Esophagus muscularis mucosa (tissue), 4 donors: ENCODE measurements at places on chromosomes 4 and X. TPM values are rescaled to one million over a fixed set of nuclear protein-coding genes. Genes with fewer than 3 reads are reported as not detected.

INTS6L gene
- 7.3 TPM for total RNA-seq

EXOC1 gene
- total RNA-seq: 33.6 TPM

PNMA5 gene
- total RNA-seq: not detected

MAEA gene
- 58.6 TPM for total RNA-seq

EGF gene
- total RNA-seq: 2.7 TPM

SSX3 gene
- not detected for total RNA-seq

GRCh38 chrX:132127743-132128142, at the start of gene FRMD7:
FRMD7 (minus strand) TSS chrX:132128020; CDS start chrX:132127844, 176 bp downstream.
- H3K36me3 ChIP-seq: no peaks in the 10 kb centered on the region
- no peaks in the 10 kb centered on the region for H3K27me3 ChIP-seq
- no peak for DNase-seq
- no peak within 1 kb of the TSS for H3K27ac ChIP-seq

GRCh38 chrX:37959212-37960021, 46.9 kb upstream of the SYTL5 start:
- H3K27me3 ChIP-seq: no peaks in the 10 kb centered on the region
- DNase-seq: no peak
- H3K4me1 ChIP-seq: no peaks in the 10 kb centered on the region
- no peaks in the 10 kb centered on the region for H3K36me3 ChIP-seq

DNA sequence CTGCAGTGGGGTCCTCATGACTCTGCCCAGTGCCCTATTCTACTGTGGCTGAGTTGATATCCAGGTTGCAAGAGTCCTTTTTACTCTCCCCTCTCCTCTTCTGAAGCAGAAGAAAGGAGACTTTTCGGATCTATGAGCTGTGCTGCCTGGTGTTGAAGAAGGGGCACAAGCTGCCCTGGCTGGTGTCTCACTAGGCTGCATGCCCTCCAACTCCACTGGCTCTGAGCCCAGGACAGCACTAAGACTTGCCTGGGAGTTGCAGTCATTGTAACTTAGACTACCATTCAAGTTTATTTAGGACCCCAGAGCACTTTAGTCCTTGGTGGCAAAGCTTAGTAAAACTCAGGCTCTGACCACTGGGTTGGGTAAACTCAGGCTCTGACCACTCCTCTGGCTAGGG, 89.4 kb downstream of the GABRB1 start:
- no peaks in the 10 kb centered on the region for H3K36me3 ChIP-seq
- H3K4me1 ChIP-seq: peaks cover 5% of the 10 kb centered on the region
- no peak overlapping the region for H3K4me3 ChIP-seq

GRCh38 chrX:68596871-68597270, 50.6 kb upstream of the STARD8 start:
- H3K4me1 ChIP-seq: no peaks in the 10 kb centered on the region
- no peak overlapping the region for H3K27ac ChIP-seq
- H3K4me3 ChIP-seq: no peak overlapping the region
- no peaks in the 10 kb centered on the region for H3K36me3 ChIP-seq
- H3K27me3 ChIP-seq: no peaks in the 10 kb centered on the region
- DNase-seq: no peak

DNA sequence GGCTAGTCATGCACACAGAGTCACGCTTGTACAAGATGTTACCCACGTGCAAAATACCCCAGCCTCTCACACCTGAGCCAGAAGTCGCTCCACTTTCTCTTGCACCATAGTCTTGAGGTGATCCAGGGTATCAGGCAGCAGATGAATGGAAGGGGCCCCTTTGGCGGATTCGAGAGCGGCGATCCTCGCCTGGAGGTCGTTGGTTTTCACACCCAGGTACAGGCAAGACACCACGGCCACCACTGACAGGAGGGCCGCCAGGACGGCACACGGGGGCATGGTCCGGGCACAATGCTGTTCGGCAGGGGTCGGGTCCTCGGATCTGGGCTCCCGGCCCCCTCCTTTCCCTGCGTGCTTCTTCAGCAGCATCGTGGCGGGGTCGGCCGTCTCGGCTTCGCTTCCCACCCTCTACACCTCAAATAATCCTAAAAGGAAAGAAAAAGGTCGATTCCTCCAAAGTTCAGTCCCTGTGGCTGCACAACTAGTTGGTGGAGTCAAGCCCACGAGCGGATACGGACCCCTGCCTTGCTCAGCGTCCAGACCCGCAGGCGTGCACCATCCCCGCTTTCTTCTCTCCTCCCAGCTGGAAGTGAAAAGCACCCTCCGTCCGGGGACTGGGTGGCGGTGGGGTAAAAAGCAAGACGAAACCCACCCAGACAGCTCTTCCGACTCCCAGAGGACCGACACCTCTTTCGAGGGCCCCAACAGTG, 652 bp downstream of the COL25A1 start:
- no peak for DNase-seq
- H3K4me3 ChIP-seq: peak overlapping the region; percentile 57
- H3K4me1 ChIP-seq: peaks cover 21% of the 10 kb centered on the region
- H3K27me3 ChIP-seq: peaks cover 20% of the 10 kb centered on the region
- H3K36me3 ChIP-seq: no peaks in the 10 kb centered on the region

DNA sequence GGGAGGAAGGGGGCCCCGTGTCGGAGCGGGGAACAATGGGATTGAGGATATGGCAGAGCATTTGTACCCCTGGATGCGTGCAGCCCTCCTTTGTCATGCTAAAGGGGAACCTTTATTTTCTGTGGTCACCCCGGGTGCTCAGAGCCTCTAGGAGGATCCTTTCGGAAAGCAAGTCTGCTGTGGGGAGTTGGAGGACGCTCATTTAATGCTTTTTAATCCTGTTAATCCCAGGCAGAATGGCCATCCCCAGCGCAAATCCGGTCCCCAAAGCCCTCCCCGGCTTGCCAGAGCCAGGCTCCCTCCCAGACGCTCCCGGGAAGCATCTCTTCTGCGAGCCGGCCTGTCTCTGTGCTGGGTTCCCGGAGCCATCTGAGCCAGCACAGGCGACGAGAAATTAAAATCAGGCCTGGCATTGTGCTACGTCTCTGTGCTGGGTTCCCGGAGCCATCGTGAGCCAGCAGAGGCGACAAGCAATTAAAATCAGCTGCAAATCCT, 113.2 kb upstream of the PPP2R3B start:
- H3K36me3 ChIP-seq: no peaks in the 10 kb centered on the region
- no peak overlapping the region for H3K4me3 ChIP-seq
- H3K27me3 ChIP-seq: no peaks in the 10 kb centered on the region
- H3K27ac ChIP-seq: no peak overlapping the region
- H3K4me1 ChIP-seq: no peaks in the 10 kb centered on the region
- DNase-seq: no peak

DNA sequence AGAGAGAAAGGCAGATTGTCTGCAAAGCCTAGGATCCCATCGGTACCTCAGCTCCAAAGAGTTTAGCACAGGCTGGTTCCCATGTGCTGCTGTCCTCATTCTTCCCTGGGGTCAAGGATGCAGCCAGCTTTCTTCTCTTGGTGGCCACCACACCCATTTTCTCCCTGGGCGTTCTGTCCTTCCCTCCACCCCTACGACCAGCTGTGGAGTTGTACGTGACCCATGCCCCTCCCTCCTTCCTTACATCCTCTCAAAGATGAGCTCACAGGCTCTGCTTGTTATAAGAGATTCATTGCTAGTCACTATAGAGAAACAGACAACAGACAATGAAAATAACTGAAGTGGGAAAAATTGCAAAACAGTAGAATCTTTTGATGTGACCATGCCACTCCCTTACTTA, 74.0 kb upstream of the KLF3 start:
- no peak for DNase-seq
- no peaks in the 10 kb centered on the region for H3K27me3 ChIP-seq
- H3K36me3 ChIP-seq: no peaks in the 10 kb centered on the region

GRCh38 chr4:108001540-108002135, 11.9 kb downstream of the HADH start:
- no peak overlapping the region for H3K27ac ChIP-seq
- peaks cover 56% of the 10 kb centered on the region for H3K4me1 ChIP-seq
- no peaks in the 10 kb centered on the region for H3K27me3 ChIP-seq
- H3K36me3 ChIP-seq: no peaks in the 10 kb centered on the region
- H3K4me3 ChIP-seq: no peak overlapping the region

GRCh38 chr4:139170932-139171331, 6.1 kb downstream of the ELF2 start:
- H3K27ac ChIP-seq: peak overlapping the region; percentile 26
- no peaks in the 10 kb centered on the region for H3K27me3 ChIP-seq
- H3K4me1 ChIP-seq: peaks cover 38% of the 10 kb centered on the region
- H3K36me3 ChIP-seq: no peaks in the 10 kb centered on the region

- no peaks in the 10 kb centered on the region for H3K27me3 ChIP-seq
- peak overlapping the region; percentile 83 for H3K4me3 ChIP-seq
- peak; percentile 95 for DNase-seq
- no peaks in the 10 kb centered on the region for H3K36me3 ChIP-seq
- H3K4me1 ChIP-seq: peaks cover 54% of the 10 kb centered on the region
Observed at GRCh38 chr4:121696170-121696580, 605 bp downstream of the ANXA5 start.

DNA sequence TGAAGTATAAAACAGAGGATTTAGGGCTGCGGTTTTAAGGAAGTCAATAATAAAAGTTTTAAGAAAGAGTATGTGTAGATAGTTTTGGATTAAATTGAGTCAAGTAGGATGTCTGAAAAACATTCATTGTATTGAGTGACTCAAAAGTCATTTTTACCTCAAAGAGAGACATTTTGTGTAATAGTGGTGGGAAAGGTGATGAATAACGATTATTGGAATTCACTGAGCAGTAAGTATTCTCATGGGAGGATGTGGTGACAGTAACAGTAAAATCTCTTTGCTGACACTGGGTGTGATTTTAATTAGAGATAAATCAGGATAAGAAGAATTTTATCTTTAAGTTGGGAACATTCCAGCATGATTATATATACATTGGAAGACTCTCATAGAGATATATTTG, 233.6 kb downstream of the PDHA2 start:
- no peaks in the 10 kb centered on the region for H3K4me1 ChIP-seq
- no peak overlapping the region for H3K27ac ChIP-seq
- no peaks in the 10 kb centered on the region for H3K36me3 ChIP-seq

GRCh38 chr4:148108766-148109165, 333.4 kb downstream of the NR3C2 start:
- H3K27ac ChIP-seq: no peak overlapping the region
- no peaks in the 10 kb centered on the region for H3K4me1 ChIP-seq
- no peak for DNase-seq
- no peak overlapping the region for H3K4me3 ChIP-seq
- H3K27me3 ChIP-seq: no peaks in the 10 kb centered on the region
- peaks cover 20% of the 10 kb centered on the region for H3K36me3 ChIP-seq

GRCh38 chr4:148255344-148255720, 186.9 kb downstream of the NR3C2 start:
- no peak for DNase-seq
- H3K4me3 ChIP-seq: no peak overlapping the region
- H3K27ac ChIP-seq: no peak overlapping the region

GRCh38 chrX:126272795-126273497, 106.9 kb upstream of the DCAF12L2 start:
- no peaks in the 10 kb centered on the region for H3K36me3 ChIP-seq
- H3K4me3 ChIP-seq: no peak overlapping the region
- DNase-seq: no peak
- no peaks in the 10 kb centered on the region for H3K27me3 ChIP-seq
- H3K27ac ChIP-seq: no peak overlapping the region

DNA sequence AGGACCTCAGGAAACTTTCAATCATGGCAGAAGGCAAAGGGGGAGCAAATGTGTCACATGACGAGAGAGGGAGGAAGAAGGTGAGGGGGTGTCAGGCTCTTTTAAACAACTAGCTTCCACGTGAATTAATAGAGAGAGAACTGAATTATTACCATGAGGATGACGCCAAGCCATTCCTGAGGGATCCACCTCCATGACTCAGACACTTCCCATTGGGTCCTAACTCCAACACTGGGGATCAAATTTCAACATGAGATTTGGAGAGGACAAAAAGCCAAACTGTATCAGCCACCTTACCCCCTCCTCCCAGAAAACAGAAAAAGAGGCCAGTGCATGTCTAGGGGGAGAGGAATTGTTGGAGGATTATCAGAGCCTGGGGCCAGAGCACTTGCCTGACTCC, 40.4 kb upstream of the LAS1L start:
- no peak for DNase-seq
- no peaks in the 10 kb centered on the region for H3K27me3 ChIP-seq
- H3K27ac ChIP-seq: no peak overlapping the region

GRCh38 chr4:26819026-26819425, 41.6 kb upstream of the STIM2 start:
- no peak overlapping the region for H3K4me3 ChIP-seq
- H3K27ac ChIP-seq: no peak overlapping the region

GRCh38 chr4:95155759-95156451, 392.9 kb downstream of the UNC5C start:
- no peak overlapping the region for H3K4me3 ChIP-seq
- no peak for DNase-seq
- H3K36me3 ChIP-seq: no peaks in the 10 kb centered on the region
- H3K4me1 ChIP-seq: no peaks in the 10 kb centered on the region

GRCh38 chr4:118772081-118772766, 63.7 kb downstream of the SEC24D start:
- DNase-seq: no peak
- peak overlapping the region; percentile 28 for H3K4me3 ChIP-seq
- H3K4me1 ChIP-seq: peaks cover 76% of the 10 kb centered on the region
- H3K36me3 ChIP-seq: peaks cover 8% of the 10 kb centered on the region

GRCh38 chr4:153096344-153096743, 107.9 kb upstream of the TRIM2 start:
- H3K4me1 ChIP-seq: peaks cover 7% of the 10 kb centered on the region
- H3K4me3 ChIP-seq: no peak overlapping the region
- DNase-seq: no peak
- no peaks in the 10 kb centered on the region for H3K36me3 ChIP-seq
- no peaks in the 10 kb centered on the region for H3K27me3 ChIP-seq
